Activated T-cell treated with anti-CD3 and anti-CD28 coated beads, Interleukin-2, amount 50 U/mL, for 1 hour (primary cell): ENCODE measurements at places on chromosomes 2 and 18.
A peak's percentile ranks its signal among the peaks of the same experiment; 100 is the strongest.

- DNase-seq: no peak
Observed at GRCh38 chr2:134039912-134040581, 213.8 kb upstream of the MGAT5 start.

DNA sequence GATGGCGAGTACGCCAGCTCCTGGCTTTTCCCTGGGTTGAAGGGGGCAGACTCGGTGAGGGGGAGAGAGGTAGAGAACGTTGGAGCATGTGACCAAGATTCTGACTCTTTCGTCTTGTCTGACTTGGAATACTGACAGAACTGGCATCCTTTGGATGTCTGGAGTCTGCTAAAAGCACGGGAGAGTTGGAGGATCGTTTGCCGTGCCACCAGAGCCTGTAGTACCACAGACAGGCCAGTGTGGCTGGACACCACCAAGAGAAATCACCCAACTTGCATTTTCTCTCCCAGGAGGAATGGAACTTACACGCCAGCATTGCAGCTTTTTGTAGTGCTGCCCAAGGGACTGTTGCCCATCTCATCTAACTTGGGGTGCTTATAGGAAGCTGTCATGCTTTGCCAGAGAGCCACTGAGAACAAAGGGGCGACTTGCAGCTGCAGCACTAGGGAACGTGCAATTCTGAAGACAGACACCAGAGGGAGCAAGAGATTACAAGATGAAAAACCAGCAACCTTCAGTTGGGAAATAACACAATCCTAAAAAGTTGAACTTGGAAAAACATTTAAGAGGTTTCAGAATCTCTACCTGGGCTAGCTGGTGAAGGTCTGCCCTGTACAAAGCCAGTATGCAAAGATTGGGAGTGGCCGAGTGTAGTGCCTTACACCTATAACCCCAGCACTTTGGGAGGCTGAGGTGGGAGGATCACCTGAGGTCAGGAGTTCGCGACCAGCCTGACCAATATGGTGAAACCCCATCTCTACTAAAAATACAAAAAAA, 24.1 kb downstream of the PSMG2 start:
- peak; percentile 38 for DNase-seq

DNA sequence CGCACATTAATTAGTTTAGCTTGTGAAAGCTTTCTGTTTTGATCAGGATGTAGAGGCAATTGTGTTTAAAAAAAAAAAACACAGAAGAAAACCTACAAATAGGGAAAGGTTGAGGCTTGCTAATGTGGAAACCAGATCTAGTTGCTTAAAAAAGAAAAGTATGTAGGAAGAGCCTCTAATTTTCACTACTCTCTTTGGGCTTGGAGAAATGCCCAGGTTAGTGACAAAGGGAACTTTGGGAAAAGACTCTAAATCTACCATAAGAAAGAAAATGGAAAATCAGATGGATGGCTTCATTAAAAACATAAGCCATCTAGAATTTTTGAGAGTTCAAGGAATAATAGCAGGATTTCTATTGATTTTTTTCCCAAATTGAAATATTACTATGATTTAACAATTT, 47.3 kb upstream of the SLC38A11 start:
- DNase-seq: no peak

GRCh38 chr2:70975237-70975636, 3.2 kb upstream of the ANKRD53 start:
- no peak for DNase-seq

DNA sequence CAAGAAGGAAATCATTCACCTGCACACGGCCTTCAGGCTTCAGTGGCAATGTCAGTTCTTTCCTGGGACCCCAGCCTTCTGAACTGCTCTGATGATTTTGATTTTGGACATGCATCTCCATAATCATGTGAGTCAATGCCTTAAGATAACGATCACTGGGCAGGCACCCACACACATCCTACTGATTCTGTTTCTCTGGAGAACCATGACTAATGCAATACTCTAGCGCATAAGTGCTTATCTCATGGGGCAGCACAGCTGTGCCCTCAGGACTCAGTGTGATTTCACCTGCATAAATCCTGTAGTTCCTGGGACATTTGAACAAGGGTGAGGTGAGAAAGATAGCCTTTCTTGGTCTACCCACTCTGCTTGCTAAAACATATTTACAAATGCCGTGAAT, 144.6 kb downstream of the AKAIN1 start:
- DNase-seq: no peak

GRCh38 chr2:233764761-233765160, 4.7 kb downstream of the UGT1A1 start:
- no peak for DNase-seq

- DNase-seq: no peak
Observed at GRCh38 chr2:107633580-107634147, 193.0 kb upstream of the RGPD4 start.

DNA sequence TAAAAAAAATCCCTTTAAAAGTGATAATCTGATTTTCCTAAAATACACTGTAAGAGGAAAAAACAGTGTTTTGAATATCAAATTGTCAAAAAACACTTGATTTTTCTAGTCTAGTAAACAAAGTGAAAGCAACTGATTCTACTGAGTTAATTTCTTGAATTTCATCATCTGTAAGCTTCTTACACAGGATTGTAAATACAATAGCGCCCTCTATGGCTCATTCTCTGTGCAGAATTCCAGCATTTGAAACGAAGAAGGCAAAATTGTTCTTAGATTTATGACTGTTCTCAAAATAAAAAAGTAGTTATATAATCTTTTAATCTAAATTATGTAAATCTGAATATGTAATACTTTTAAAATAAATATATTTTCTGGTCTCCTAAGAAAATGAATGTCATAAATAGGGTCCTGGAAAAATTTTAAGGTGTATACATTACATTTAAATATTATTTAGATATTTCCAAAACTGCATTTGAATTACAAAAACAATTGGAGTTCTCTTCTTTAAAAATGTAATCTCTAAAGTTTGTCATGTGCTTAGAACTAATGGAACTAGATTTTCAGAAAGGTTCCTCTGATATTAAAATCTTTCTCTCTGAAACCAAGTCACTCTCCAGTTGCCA, 176.9 kb upstream of the MC4R start:
- no peak for DNase-seq

- DNase-seq: no peak
Observed at GRCh38 chr18:46642561-46642960, 14.5 kb downstream of the LOXHD1 start.
